Epithelial cell of prostate (primary cell): ENCODE measurements at places on chromosomes 5 and 9.
A peak's percentile ranks its signal among the peaks of the same experiment; 100 is the strongest.

DNA sequence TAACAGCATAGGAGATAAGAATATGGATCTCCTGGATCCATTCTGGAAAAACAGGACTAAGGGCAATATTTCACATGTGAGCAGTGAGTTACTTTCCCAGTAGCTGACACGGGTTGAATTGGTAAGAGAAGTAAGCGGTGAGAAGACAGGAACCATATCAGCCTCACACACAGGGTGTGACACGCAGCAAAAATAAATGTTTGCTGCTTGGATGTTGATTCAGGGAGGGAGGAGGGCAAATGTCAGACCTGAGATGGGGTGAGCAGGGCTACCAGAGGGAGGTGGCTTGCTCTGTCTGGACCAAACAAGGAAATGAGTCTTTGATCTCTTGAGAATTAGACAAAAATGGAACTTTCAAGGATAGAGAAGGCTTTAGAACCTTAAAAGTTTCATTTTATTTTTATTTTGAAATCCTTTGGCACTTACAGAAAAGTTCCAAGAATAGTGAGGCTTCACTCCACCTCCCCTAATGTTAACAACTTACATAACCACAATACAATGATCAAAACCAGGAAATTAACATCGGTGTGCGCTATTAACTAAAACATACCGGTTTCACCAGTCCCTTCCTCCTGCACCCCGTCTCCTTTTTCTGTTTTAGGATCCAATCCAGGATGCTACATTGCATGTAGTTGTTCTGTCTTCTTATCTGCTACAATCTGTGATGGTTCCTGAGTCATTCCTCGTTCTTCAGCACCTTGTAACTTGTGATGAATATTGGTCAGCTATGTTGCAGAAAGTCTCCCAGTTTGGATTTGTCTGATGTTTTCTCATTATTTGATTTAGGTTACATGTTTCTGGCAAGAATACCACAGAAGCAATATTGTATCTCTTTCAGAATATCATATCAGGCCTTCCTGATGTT lies 20.5 kb upstream of the ARHGEF28 start:
- peak; percentile 55 for DNase-seq

- no peak for DNase-seq
Observed at GRCh38 chr9:128081056-128081455, 13.0 kb downstream of the SLC25A25 start.

DNA sequence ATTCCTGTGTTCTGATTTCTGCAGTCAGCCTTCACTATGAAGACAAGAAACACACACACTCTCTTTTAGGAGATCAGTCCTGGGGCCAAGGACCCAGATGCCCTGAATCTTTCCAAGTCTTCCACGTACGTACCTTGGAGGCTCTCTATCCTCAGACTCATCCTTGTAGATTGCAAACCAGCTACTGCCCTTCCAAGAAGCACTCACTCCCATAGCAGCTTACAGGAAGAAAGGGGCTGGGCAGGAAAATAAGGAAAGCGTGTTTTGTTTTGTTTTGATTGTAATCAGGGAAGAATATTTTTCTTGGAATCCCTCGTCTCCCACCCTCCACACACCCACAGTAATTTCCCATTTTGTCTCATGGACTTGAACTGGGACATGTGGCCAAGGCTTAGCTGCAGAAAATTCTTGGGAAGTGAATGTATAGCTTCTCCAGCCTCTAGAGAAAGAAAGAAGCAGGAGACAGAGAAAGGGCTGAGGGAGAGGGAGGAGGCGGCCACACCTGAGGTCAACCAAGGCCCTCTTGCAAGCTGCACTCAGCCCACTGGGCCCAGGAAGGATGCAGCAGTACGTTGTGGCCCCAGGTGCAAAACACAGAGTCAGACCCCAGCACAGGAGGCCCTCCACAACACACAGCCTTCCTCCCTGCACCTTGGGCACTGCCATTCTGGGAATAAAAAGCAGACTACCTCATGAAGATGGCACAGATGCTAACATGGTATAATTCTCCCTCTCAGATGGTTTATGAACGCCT lies 29.9 kb downstream of the IRX2 start:
- no peak for DNase-seq

DNA sequence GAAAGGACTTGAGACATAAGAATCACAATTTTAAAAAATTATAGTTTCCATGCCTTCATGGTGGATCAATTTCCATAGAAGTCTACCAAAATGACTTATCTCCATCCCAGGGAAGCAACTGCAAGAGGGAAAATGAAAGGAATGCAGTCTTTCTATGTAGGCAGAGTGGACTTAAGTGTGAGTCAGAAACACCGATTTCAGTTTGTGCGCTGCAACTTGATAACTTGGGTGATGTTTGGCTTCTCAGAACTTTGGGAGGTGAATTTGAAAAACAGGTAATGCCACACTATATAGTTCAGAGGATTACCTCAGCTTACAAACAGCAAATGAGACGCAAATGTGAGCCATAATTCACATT lies 708 bp upstream of the CSNK1G3 start:
- no peak for DNase-seq

DNA sequence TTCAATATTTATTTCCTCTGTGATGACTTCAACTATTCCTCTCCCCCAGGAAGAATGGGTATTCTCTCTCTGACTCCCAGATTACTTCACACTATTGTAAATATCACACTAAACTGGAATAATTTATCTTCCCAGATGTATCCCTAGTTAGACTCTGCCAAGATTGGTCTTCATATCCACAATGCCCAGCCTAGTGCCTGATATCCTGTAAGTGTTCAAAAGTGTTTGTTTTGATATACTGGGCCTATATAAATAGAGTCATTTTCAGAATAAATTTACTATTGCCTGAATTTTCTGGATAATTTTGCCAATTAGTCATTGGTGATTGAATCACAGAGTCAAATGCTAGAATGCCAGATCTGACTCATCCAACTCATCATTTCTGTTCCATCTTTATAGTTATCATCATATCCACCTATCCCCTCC lies 143.7 kb upstream of the TNC start:
- DNase-seq, result no peak
